ENCODE measurements at places on chromosomes 7 and 10.

DNA sequence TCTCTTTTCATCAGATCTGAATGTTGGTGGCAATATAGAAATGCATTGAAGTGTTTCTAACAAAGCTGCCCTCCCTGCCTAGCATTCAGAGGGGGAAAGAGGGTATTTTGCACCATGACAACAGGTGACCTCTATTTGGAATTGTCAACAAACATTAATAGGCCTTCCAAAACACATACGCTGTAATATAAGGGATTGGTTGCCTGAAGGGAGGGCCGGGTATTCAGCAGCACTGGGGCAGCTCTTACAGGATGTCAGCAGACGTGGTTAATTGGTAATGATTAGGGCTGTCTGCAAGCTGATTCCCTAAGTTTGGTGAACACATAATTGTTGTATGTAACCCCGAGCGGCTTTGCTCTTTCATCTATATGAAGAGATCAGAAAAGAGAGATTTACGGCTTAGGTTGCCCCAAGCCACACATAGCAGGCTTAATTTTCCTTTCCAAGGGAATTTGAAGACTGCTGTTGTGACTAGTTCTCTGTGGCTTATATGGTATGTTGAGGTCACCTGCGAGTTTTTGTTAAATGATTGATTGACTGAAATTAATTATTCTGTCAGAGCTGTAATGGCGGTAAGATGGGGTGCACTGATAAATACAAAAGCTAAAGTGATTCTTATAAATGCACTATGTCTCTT, 759.3 kb downstream of the LRMDA start:
- no peak for DNase-seq

GRCh38 chr7:151403764-151404163, 6.1 kb downstream of the WDR86 start:
- no peak for DNase-seq

DNA sequence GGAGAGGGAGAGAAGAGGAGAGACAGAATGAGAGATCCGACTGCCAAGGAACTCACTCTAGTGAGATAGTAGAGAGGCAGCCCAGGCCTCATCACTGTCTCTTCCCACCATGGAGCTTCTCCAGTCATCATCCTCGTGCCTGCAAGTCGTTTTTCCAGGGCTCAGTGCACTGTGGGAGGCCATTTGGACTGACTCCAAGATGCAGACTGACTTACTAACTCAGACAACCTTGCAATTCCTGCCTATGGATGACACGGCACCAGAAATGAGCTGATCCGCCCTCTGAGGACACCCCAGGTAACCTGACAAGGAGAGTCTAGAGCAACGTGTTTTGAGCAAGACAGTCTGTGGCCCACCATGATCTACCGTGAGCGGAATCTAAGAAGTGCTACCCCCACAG, 154.9 kb downstream of the GLI3 start:
- no peak for DNase-seq

DNA sequence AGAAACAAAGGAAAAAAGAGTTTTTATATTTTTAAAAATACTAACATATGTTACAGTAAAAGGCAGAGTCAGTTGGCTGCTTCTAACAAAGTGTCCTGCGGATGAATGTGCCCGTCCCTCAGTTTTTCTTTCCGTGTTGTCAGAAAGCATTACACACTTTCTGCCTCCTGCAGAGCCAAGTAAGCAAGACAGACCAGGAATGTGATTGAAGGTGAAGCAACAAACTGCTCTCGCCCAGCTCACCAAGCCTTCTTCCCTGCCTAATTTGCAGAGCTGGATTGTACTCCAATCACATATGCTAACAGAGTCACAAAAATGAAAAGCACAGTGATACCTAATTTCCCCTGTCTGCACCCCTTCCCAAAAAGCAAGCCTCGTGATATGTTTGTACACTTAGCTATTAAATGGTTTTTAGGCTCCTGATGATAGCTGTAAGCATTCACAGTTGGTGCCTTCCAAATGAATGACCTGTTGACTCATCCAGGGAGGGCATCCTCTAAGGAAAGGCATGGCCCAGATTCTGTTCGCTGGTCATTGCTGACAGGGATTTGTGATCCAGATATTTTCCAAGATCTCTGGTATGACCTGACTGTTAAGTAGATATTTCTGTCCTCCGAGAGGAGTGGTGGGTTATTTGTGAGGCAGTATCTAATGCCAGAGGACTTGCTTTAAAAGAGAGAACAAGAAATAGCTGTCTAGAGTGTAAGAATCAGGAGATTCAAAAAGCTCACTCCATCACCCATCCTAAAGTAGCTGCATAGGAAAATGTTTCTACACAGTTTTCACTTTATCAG, 187.3 kb upstream of the PLXDC2 start:
- DNase-seq = no peak

- no peak for DNase-seq
Measured at GRCh38 chr7:130365088-130365487, 15.2 kb upstream of the CPA1 start.

DNA sequence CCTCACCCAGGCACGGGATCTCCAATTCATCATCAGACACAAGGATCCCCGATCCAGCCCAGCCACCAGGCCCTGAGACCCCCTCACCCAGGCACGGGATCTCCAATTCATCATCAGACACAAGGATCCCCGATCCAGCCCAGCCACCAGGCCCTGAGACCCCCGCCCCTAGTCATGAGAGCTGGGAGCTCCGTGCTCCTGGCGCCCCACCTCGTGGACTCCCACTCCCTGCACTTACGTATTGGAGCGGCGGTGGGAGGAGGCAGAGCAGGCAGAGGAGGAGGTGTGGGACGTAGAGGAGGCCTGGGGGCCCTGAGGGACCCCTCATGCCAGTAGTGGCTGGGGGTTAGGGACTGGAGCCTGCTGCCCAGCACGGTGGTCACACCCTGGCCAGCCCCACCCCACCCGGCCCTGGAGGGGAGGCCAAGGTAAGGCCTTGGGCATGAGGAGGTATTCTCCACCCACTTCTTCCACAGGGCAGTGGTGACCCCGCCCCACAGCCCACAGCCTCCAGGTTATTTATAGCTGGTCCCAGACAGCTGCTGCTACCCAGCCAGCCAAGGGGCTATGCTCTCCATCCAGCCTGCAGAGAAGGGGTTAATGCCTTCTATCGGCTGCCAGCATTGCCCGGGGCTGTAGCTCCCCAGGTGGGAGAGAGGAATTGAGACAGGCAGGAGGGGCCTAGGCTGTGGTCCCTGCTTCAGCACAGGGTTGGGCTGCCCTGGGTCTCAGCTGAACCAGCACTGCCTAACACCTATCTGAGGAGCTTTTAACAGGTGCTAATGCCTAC, 17.6 kb upstream of the CRHR2 start:
- DNase-seq = no peak

DNA sequence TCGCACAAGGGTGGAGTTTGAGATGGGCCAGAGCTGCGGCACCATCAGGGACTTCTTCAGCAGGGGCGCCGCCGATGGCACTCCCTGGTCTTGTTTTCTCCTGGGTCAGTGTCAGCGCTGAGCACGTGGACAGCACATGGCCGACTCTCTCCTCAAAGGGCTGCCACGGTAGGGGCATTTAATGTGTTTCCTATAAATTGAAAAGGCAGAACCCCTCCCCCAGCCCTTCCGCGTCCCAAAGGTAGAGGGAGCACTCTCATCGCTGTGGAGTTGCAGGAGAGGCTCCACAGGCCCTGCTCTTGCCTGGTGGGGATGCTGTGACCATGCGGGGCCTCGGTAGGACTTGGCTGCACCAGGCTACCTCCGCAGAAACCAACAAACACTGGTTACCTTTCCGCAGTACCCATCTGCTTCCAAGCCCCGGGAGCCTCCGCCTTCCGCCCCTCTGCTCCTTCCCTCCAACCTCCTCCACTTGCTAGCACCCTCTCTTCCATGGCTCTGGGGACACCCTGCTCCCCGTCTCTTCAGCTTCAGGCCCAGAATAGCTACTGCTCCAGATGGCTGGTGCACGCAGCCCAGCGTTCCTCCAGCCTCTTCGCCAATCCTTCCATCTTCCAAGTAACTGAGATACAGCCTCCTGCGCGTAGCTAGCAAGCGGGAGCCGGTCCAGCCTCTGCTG, 166.3 kb upstream of the ADCY1 start:
- no peak for DNase-seq

DNA sequence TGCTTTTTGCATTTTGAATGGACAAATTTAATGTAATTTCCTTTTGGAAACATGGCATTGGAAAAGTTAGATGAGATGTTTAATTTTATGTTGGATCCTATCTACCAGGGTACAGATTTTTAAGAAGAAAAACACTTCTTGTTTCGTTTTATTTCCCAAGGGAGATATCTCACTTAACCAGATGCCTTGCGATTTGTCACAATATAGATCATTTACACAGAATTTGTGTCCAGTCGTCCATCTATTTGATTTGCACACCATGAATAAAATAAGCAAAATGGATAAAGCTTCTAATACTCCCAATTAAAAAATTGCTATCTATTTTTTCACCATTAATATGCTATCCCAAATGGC, 25.7 kb downstream of the HDAC9 start:
- no peak for DNase-seq

GRCh38 chr7:77985232-77985973, 186.8 kb downstream of the PHTF2 start:
- no peak for DNase-seq

GRCh38 chr10:22148961-22149360, 68.9 kb downstream of the EBLN1 start:
- peak; percentile 32 for DNase-seq

- peak; percentile 31 for DNase-seq
Measured at GRCh38 chr10:14173706-14174594, 156.8 kb downstream of the FRMD4A start.

DNA sequence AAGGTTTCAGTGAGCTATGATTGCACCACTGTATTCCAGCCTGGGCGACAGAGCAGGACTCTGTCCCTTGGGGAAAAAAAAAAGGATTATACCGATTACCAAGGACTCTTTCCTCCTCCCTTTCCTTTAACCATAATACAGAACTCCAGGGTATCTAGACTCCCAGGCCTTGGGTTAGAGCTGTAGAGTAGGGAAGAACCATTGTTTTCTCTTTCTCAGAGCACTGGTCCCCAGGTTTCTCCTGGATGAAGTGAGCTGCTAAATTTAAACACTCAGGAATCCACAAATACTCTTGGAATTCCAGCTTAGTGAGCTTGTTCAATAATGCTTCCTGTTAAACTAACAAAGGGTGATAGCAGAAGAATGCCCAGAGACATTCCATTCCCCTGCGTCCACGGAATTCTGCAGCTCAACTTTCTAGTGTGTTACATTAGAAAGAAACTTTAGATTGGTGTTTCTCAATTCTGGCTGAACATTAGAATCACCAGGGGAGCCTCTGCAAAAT, 14.6 kb upstream of the RPEL1 start:
- DNase-seq = no peak

DNA sequence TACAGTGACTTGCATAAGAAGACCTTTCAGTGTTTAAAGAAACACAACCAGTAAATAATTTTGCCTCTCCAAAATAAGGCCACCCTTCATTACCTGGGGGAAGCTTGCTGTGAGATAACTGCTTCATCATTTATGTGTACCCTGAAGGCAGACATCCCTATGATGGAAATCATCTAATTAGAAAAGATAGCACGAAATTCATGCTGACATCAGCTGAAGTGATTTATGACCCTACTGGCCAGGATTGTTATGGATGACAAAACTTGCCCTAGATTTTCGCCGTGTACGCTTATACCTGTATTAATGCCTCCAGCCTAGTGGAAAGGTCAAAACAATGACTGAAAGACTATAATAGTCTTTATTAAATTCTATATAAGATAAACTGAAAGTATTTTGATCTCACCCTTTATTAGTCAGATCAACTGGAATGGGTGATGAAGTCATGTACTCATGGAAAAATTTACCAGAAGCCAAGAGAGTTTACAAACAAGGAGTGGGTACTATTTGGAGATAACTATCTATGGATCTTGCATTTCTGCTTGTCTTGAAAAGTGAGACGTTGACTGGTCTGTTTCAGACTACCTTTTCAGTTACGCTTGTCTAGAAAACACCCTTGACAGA, 114.2 kb downstream of the PPP1R3A start:
- no peak for DNase-seq

GRCh38 chr7:55887821-55888247, 578 bp downstream of the ZNF713 start:
- DNase-seq = peak; percentile 23

- no peak for DNase-seq
Measured at GRCh38 chr7:152292897-152293296, 142.9 kb downstream of the KMT2C start.

DNA sequence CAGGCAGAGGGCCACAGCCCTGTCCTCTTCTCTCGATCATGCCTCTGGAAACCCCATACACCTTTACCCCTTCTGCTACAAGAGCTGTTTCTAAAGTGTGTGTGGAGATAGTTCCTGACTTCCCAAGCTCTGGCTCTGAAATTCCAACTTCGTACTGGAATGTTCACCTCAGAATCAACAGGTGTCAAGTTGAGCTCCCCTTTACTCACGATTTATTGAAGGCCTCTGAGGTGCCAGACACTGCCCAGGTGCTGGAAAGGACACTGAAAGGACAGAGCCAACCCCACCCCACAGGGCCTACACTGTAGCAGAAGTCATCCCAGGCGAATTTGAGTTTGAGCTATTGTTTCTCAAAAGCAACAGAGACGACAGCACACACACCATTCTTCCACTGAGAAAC, 209.9 kb upstream of the FRMD4A start:
- DNase-seq = no peak

GRCh38 chr10:68924593-68924992, 23.5 kb downstream of the DDX50 start:
- no peak for DNase-seq

DNA sequence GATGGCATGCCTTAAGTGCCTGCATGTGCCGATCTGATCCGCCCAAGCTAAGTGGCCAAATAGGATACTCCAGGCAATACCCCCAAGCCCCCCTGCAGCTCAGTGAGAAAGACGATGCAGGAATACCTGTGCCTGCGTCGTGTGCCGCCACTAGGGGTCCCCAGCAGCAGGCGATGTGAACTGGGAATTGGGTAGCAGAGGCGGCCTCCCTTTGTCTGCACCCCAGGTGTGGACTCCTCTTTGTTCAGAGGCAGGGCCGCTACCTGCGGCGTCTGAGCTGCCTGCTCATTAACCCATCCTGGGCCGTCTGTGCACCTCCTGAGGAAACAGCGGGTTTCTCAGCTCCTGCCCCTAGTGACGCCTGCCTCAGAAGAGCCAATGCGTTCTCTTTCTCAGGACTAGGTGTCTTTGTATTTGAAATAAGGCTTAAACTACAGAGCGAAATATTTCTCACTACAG, 4.8 kb upstream of the CHN2 start:
- DNase-seq = peak; percentile 54

DNA sequence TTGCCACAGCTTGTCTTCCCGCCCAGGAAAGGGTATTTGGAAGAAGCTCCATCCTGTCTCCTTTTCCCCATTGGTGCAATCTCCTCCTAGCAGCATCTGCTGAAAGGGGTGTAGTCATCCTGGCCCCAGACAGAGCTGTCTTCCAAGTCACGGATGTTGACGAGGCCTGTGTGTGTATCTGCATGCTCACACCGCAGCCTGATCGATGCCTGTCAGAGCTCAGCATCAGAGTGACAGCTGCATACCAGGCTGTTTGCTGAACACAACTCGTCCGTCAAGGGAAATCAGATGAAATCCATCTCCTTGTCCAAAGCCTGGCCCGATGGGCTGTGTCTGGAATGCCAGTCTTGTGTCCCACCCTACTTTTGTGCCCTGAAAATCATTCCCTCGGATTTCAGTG, 21.2 kb upstream of the LRRC4 start:
- DNase-seq = no peak

GRCh38 chr7:2084781-2085505, 147.8 kb downstream of the MAD1L1 start:
- DNase-seq = no peak
